ENCODE measurements at places on chromosomes 7 and 10.

GRCh38 chr7:72310301-72310700 is 101.8 kb downstream of the CALN1 start:
- DNase-seq, result no peak

GRCh38 chr10:73999703-74000102 is 1.8 kb downstream of the VCL start:
- DNase-seq, result no peak

- DNase-seq, result no peak
These were observed 118.8 kb upstream of the UNC5B start for GRCh38 chr10:71093531-71093930.

GRCh38 chr7:96527133-96527827 is 182.4 kb downstream of the SEM1 start:
- no peak for DNase-seq

DNA sequence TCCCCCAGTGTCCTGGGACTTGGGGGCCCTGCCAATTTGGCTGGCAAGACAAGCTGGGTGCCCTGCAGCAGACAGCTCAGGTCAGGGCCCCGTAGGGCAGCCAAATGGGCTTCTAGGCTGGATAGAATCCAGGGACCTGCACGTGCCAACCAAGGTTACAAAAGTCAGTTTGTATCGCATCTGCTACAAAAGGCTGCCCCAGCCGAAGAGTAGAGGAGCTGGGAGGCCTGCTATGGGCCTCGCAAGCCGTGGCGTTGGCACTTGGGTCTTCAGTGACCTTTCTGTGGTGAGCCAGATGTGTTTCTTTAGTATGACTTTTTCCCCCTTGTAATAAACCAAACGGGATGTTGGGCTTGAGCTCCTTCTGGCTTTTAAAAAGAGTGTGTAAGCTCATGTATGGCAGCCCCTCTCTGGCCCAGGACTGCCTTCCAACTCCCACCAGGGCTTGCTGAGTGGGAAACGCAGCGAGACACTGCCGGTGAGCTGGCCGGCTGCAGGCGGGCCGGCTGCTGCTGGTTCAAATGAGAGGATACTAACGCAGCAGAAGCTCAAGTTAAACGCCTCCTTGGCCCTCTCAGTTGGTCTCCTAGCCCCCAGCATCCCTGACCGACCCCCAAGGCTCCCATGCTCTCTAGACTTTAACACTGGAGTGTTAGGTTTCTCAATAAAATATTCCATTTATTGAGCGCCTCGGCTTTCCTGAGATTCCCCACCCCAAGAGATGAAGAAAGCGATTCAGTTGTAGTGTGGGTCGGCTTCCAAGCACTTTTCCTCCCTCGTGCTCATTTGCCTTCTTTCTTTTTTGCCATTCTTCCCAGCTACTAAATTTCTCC is 3.1 kb upstream of the HOXA10 start:
- no peak for DNase-seq

GRCh38 chr7:81469869-81470723 is 299.8 kb downstream of the HGF start:
- DNase-seq, result peak; percentile 18

- DNase-seq, result no peak
These were observed 313.2 kb downstream of the PRPF18 start for GRCh38 chr10:13899941-13900340.

All from activated CD4-positive, alpha-beta T cell treated with anti-CD3 and anti-CD28 coated beads, Interleukin-2, amount 50 U/mL, for 16 hours (primary cell).